ENCODE measurements at places on chromosomes 7 and 10.

- DNase-seq, result no peak
These were observed 40.0 kb downstream of the DIP2C start for GRCh38 chr10:649445-649797.

- no peak for DNase-seq
These were observed 84.5 kb downstream of the FZD1 start for GRCh38 chr7:91348711-91349110.

DNA sequence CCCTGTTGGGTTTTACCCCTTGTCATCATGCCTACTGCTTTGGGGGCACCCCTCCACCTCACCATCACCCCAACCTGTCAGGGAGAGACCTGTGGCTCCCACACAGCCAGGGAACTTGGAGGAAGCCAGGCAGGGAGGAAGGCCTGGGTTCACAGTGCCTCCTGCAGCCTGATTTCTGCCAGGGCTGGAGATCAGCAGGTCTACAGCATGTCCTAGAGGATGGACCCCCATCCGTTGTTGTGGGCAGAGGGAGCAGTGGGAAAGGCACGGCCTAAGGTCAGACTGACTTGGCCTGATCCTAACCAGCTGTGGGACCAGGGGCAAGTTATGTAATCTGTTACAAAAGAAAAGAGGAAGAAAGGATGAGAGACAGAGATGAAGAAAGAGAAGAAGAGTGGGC is 28.2 kb downstream of the ZCCHC24 start:
- DNase-seq, result no peak

DNA sequence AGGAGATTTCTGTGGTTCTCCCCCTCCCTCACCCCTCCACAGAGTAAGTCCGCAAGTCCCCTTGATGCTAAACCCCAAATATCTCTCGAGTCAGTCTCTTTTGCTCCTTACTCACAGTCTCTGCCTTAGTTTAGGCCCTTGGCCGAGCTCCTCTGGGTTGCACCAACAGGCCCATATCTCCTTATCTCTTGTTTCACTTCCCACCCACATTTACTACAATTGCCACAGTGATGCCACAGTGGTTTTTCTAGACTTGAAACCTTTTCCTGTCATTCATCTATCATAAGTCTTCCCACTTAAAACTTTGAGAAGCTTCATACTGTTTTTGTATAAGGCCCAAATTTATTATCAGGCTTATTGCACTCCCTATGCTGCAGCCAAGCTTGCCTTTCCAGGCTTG is 23.4 kb upstream of the NME8 start:
- DNase-seq, result no peak
